ENCODE measurements at places on chromosomes 7 and 10.
A peak's percentile ranks its signal among the peaks of the same experiment; 100 is the strongest.

DNA sequence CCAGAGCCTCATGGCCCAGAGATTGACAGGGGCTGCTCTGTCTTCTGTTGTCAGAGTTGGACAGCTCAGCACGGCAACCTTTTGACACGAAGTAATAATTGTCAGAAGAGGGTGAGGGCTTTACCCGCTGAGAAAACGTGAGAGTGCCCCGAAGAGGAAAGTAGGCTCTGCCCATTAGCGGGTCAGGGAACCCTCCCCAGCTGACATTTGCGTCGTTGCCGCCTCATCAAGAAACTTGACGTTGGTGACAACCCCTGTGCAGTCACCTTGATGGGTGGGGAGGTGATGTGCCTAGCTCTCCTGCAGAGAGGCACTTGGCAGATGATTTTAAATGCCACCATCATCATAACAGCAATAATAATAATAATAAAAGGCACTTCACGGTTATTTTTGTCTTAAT is 202.1 kb downstream of the USP6NL start:
- no peak for DNase-seq
- no peaks in the 10 kb centered on the region for H3K27me3 ChIP-seq
- no peak overlapping the region for H3K4me3 ChIP-seq
- H3K4me1 ChIP-seq, result peaks cover 38% of the 10 kb centered on the region

- no peak for DNase-seq
- no peak overlapping the region for H3K27ac ChIP-seq
- no peaks in the 10 kb centered on the region for H3K4me1 ChIP-seq
- no peaks in the 10 kb centered on the region for H3K36me3 ChIP-seq
- no peaks in the 10 kb centered on the region for H3K27me3 ChIP-seq
- H3K4me3 ChIP-seq, result no peak overlapping the region
These were observed 122.5 kb upstream of the C1QL3 start for GRCh38 chr10:16644146-16644545.

DNA sequence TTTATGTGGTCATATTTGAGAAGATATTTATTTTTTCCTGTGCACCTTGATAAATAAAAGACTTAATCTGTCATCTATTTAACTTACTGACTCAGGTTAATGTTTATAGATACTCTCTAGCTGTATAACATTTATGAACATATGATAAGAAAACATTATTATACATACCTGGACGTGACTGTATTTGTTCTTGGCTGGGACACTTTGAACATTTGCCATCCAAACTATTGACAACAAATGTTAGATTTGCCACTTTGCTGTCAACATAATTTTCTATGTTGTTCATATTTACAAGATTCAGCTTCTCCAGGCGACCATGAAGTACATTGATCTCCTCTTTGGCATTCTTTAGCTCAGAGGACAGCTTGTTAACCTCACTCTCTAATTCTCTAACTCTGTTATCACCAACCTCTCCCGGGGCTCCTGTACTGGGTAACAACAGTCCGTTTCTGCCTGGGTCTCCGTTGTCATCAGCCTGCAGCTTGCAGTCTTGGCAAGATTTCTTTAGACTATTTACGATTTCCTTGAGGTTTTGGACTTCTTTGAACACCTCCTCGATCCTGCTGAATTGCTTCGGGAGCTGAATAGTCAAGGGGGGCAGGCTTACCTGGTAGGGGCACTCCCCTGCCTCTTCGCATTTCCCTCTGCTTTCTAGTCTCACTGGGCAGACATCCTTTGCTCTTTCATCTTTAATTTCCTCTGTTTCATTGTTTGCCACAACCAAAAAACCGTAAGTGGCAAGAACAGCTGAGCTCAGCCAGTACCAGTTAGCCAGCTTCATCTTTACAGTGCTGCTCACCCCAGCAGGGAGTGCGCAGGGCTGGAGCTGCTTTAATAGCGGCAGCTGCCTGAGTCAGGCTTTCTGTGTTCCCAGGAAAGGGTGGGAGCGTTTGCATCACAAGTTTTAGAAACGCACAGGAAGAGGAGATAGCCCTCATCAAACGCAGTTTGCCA is at the start of gene FGL2:
TSS of gene FGL2 (minus strand) at position 807 of the 954 bp plus-strand sequence. CDS start at position 781, 26 bp downstream.
- no peaks in the 10 kb centered on the region for H3K36me3 ChIP-seq
- peak; percentile 26 for DNase-seq
- H3K4me3 ChIP-seq, result peak within 1 kb of the TSS; percentile 66
- H3K27ac ChIP-seq, result no peak within 1 kb of the TSS

DNA sequence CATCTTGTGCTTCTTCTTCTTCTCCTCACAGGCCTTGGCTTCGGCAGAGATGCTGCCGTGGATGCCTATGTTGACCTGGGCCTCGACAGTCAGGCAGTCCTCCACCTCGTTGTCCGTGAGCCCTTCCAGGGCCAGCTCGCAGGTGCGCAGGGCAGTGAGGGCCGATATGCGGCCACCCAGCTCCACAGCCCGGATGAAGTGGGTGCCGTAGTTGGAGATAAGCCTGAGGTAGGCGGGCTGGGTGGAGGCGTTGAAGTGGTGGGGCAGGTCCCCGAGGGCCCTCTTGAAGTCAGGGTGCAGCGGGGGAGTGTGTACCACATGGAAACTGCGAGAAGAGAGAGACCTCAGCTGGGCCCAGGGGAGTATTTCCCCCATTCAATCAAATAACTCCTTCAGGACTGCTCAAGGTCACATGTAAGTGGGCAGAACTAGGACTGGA is 3.7 kb downstream of the PRF1 start:
- no peaks in the 10 kb centered on the region for H3K27me3 ChIP-seq
- DNase-seq, result no peak
- H3K4me1 ChIP-seq, result peaks cover 78% of the 10 kb centered on the region
- H3K36me3 ChIP-seq, result peaks cover 28% of the 10 kb centered on the region
- peak overlapping the region; percentile 3 for H3K27ac ChIP-seq
- H3K4me3 ChIP-seq, result no peak overlapping the region

- H3K4me3 ChIP-seq, result no peak overlapping the region
- no peak overlapping the region for H3K27ac ChIP-seq
- H3K27me3 ChIP-seq, result no peaks in the 10 kb centered on the region
- DNase-seq, result no peak
- H3K4me1 ChIP-seq, result peaks cover 13% of the 10 kb centered on the region
These were observed 233.7 kb downstream of the PTEN start for GRCh38 chr10:88097092-88097516.

GRCh38 chr10:590721-591120 is 98.7 kb downstream of the DIP2C start:
- no peak overlapping the region for H3K27ac ChIP-seq
- no peaks in the 10 kb centered on the region for H3K36me3 ChIP-seq
- peaks cover 4% of the 10 kb centered on the region for H3K27me3 ChIP-seq
- H3K4me3 ChIP-seq, result no peak overlapping the region

DNA sequence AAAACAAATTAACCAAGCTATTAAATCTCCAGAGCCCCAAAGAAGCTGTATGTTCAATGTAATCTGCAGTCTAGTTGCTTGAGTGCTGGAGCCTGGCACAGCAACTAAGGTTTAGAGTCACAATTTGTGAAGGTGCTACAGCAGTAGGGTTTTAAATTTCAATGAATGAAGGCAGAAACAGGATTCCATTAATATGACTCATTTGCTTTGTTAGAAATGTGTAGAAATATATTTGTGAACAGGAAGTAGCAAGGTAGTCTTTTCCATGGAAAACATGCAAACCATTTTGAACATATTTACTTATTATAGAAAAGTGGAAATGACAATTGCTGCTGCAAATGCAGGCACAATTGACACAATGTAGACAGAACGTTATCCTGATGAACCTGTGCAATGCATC is 149.0 kb upstream of the STEAP4 start:
- H3K4me1 ChIP-seq, result no peaks in the 10 kb centered on the region
- H3K27me3 ChIP-seq, result no peaks in the 10 kb centered on the region
- no peak overlapping the region for H3K4me3 ChIP-seq
- DNase-seq, result no peak
- H3K27ac ChIP-seq, result no peak overlapping the region

DNA sequence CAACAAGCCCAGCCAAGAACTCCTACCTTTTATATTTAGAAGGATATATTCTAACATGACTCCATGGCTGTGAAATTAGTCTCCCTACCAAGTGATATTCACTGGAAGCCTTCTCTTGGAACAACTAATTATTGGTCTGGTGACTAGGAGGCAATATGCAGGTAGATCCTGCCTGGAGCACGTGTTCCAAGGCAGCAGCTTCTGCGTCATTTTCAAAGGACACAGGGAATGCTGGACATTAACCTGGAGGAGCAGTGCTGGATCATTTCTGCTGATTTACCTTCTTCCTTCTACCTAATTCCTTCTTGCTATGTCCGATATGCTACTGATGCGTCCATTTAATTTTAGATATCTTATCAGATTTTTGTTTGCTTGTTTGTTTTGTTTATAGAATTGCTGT is 5.6 kb downstream of the AKR1D1 start:
- H3K36me3 ChIP-seq, result no peaks in the 10 kb centered on the region
- H3K4me1 ChIP-seq, result no peaks in the 10 kb centered on the region
- no peak for DNase-seq
- H3K4me3 ChIP-seq, result no peak overlapping the region
- H3K27ac ChIP-seq, result no peak overlapping the region

GRCh38 chr10:97150013-97150595 is 35.7 kb downstream of the SLIT1 start:
- H3K27ac ChIP-seq, result no peak overlapping the region
- H3K36me3 ChIP-seq, result no peaks in the 10 kb centered on the region
- H3K4me3 ChIP-seq, result no peak overlapping the region
- no peaks in the 10 kb centered on the region for H3K4me1 ChIP-seq

DNA sequence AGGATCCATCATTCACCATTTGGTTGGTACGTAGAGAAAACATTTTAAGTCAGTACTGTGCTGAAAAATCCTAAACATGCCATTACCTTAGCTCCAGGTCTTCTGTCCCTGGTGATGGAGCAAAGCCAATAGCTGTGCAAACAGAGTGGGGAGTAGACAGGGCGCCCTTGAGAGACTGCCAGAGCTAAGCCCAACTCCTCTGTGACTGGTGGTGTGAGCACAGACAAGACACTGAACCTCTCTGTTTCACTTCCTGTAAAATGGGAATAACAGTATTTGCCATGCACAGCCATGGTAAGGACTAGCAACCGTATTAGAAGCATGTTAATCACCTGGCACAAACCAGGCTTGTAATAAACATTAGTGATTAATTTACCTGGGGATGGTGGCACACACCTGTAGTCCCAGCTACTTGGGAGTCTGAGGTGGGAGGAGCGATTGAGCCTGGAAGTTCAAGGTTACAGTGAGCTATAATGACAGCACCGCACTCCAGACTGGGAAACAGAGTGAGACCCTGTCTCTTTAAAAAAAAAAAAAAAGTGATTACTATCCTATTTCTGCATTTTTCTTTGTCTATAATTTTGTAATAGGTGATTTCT is 28.7 kb downstream of the LYZL1 start:
- H3K36me3 ChIP-seq, result no peaks in the 10 kb centered on the region
- no peaks in the 10 kb centered on the region for H3K27me3 ChIP-seq
- H3K4me1 ChIP-seq, result no peaks in the 10 kb centered on the region
- H3K4me3 ChIP-seq, result no peak overlapping the region

- H3K27ac ChIP-seq, result no peak overlapping the region
- peaks cover 30% of the 10 kb centered on the region for H3K36me3 ChIP-seq
- no peaks in the 10 kb centered on the region for H3K27me3 ChIP-seq
- DNase-seq, result no peak
- no peak overlapping the region for H3K4me3 ChIP-seq
- H3K4me1 ChIP-seq, result no peaks in the 10 kb centered on the region
These were observed 66.5 kb downstream of the SHH start for GRCh38 chr7:155745737-155746136.

DNA sequence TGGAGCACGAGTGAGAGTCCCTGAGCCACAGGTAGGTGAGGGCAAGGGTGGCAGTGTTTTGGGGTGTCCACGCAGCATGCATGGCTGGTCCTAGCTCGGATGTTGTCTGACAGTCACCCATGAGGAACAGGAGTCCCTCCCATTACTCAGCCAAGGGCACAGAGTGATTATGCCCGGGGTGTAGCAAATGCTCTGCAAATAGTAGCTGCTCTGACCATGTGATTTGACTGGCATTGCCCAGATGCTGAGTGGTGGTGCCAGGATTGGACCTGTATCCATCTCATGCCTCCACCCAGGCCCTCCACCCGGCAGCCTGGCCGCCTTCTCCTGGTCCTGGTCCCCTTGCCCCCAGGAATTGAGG is 150.8 kb downstream of the GRK5 start:
- no peak overlapping the region for H3K27ac ChIP-seq
- no peaks in the 10 kb centered on the region for H3K36me3 ChIP-seq
- DNase-seq, result no peak
- no peak overlapping the region for H3K4me3 ChIP-seq

GRCh38 chr7:50710441-50711154 is 72.1 kb downstream of the GRB10 start:
- no peak for DNase-seq
- H3K4me1 ChIP-seq, result no peaks in the 10 kb centered on the region
- no peaks in the 10 kb centered on the region for H3K36me3 ChIP-seq
- H3K27ac ChIP-seq, result no peak overlapping the region

DNA sequence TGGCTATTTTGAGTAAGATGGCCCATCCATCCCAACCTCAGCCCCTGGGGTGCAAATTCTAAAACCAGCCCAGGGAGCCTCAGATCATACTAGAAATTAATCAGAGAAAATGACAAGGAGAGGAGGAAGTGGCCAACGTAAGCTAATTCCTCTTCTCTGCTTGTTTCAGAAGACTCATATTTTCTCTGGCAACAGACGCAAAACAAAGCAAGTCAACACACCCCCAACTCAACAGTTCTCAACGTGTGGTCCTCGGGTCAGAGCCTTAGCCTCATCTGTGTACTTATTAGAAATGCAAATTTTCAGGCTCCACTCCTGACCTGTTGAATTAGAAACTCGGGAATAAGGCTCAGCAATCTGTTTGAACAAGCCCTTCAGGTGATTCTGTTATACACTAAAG is 413.9 kb upstream of the AUTS2 start:
- H3K27ac ChIP-seq, result no peak overlapping the region
- H3K4me1 ChIP-seq, result no peaks in the 10 kb centered on the region
- H3K4me3 ChIP-seq, result no peak overlapping the region
- no peak for DNase-seq

DNA sequence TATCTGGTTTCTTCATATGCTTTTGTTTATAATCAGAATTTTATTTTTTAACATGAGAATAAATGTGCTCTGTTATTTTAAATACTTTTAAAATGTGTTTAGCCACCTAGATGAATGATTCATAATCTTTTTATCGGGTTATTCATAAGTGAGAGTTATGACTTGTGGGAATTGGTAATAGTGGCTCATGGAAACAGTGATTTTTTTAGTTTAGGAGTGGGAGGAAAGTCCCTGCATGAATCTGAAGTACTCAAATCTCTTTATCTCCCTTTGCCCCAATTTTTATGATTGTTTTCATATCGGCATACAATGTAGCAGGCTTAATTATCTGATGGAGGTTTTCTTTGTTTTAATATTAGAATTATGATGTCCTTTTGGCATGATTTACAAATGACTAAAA is 42.9 kb downstream of the TAX1BP1 start:
- H3K27ac ChIP-seq, result no peak overlapping the region
- no peak overlapping the region for H3K4me3 ChIP-seq
- no peak for DNase-seq
- H3K36me3 ChIP-seq, result peaks cover 5% of the 10 kb centered on the region
- no peaks in the 10 kb centered on the region for H3K4me1 ChIP-seq

DNA sequence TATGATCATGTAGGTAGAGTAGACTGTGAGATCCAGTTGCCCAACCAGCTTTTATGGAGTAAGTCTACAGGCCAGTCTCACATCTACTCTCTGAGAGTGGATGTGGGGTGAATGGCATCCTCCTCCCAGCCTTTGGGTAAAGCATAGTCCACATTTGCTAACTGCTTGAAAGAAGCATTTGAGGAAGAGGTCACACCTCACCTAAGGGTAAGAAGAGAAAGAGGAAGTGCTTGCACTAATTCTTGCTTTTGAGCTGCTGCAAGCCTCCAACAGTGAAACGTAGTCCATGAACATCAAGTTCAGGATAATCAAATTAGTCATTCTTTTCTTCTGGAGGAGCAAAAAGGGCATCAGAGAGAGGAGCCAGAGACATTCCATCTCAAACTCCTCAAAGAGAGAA is 93.9 kb upstream of the AGR3 start:
- no peaks in the 10 kb centered on the region for H3K36me3 ChIP-seq
- no peak overlapping the region for H3K4me3 ChIP-seq
- H3K27me3 ChIP-seq, result no peaks in the 10 kb centered on the region
- no peak for DNase-seq
